ENCODE measurements at places on chromosomes 7 and 10.

GRCh38 chr10:69119896-69120295 is 4.1 kb upstream of the VPS26A start:
- no peak for DNase-seq

DNA sequence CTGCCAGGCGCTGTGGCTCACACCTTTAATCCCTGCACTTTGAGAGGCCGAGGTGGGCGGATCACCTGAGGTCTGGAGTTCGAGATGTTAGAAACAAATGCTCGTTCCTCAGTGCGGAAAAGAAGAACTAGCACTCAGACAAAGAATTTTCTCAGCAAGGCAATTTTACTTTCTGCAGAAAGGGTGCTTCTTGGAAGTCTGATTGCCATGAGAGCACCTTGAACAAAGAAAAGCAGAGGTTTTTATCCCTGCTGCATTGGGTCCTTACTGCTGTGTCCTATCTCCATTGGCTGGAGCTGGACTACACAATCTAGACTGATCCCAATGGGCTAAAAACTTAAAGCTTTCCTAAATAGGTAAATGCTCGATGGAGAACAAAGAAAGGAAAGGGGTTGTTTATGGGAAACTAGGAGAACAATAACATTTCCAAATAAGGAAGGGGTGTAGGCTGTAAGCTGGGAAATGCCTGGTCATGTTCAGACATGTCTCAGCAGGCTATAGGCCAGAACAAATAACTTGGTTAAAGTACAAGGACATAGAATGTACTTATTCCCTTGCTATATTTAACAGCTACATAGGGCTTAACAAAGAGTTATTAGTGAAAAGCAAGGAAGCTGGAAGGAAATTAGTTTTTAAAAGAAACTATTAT is 26.1 kb upstream of the ACTR3B start:
- DNase-seq, result no peak

GRCh38 chr10:20132816-20133215 is 316.6 kb downstream of the PLXDC2 start:
- no peak for DNase-seq

DNA sequence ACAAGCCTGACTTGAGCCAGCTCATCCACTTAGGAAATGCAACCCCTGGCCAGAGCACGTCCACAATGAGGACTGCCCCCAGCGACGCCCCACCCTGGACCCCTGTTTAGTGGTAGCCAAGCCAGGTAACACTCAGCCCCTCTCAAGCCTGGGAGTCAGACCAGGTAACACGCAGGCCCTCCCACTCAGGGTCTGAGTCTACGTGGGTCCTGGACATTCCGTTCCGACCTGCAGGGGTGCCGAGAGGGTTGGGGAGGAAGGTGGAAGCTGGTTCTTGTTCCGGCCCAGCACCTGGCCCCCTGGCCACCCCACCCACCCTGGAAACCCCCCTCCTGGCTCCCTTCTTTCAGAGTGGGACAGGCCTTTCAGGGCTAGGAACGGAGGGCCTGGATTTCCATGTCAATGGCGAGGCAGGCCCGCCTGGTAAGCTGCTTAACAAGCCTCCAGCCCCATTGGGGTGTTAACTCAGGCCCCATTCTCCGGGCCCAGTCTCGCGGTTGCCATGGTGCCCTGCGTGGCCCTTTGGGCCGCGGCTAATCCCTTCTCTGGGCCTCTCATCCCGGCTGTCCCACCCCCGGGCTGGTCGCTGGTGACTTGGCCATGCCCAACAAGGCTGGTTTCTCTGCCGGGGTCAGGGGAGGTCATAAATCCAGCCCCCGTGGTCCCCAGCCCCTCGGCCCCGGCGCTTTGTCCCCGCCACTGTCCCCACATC is 19.7 kb upstream of the LFNG start:
- no peak for DNase-seq

GRCh38 chr7:143417734-143418383 is 9.2 kb upstream of the EPHA1 start:
- DNase-seq, result no peak

GRCh38 chr7:771234-772004 is 44.3 kb upstream of the PRKAR1B start:
- no peak for DNase-seq

- no peak for DNase-seq
Observed at GRCh38 chr10:71289421-71290130, 29.5 kb upstream of the SLC29A3 start.

GRCh38 chr7:977326-978048 is 2.1 kb upstream of the COX19 start:
- DNase-seq, result no peak

- DNase-seq, result no peak
Observed at GRCh38 chr7:77415823-77416620, at the start of gene GSAP. TSS of gene GSAP (minus strand) at chr7:77416349. CDS start at chr7:77416321, 28 bp downstream.

- no peak for DNase-seq
Observed at GRCh38 chr10:8102708-8103401, 48.4 kb downstream of the GATA3 start.

GRCh38 chr7:12358694-12359093 is 45.0 kb downstream of the VWDE start:
- DNase-seq, result no peak

DNA sequence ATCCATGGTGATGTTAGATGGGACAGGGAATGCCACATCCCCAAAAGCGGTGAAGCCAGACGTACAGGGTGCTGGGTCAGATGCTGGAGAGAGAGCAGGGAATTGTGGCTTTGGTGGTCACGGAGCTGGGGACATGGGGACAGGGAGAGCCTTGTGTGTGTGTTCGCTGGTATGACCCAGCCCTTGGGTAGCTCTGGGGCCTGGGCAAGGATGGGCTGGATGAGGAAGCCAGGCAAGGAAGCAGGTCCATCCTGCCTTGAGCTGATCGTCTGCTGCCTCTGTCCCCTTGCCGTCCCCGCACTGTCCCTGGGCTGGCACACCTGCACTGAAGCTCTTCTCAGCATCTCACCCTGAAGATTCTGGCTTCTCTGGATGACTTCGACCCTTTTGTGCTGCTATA is 15.4 kb upstream of the CLDN4 start:
- DNase-seq, result no peak

DNA sequence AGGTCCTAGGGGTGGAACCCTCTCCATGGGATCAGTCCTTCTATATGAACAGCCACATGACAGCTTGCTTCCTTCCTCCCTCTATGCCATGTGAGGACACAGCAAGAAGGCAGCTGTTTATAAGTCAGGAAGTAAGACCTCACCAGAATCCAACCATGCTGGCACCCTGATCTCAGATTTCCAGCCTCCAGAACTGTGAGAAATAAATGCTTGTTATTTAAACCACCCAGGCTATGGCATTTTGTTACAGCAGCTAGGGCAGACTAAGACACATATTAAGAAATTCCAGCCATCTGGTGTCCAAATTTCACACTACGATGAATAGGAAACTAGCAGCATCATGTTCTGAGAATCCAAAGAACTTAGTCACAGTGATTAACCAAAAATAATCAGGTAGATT is 140.1 kb downstream of the ZFAND4 start:
- DNase-seq, result no peak

DNA sequence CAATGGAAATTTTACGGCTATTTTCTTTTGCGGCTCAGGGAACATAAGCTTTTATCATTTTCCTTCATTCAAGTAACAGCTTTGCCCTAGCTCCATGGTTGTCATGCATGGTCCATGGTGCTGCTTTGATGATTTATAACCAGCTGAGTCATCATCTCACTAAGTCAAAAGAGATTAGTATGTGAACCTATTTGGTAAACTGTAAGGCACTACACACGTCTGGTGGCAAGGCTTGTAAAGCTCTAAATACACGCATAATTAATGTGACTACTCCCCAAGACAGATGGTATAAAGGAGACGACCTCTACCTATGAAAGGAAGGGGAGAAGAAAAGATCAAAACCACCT is 340.2 kb downstream of the KCNMA1 start:
- DNase-seq, result no peak

DNA sequence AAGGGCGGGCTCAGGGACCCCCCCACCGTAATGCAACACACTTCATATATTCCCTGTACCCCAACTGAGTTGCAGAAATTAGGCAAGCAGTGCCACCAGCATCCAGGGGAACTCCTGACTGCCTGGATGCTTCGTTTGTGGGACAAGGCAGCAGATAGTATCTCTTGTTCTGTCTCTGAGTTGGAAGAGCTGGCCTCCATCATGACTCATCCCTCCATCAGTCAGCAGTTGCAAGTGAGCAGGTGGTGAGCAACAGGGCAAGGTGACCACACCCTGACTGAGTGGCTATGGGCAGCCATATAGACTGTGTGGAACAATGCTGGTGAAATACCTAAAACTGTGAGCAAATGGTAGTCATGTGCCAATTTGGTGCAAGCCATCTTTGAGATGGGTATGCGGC is 22.8 kb upstream of the ADAMTS14 start:
- no peak for DNase-seq

- no peak for DNase-seq
Observed at GRCh38 chr10:22002591-22003176, 846 bp downstream of the DNAJC1 start.

GRCh38 chr10:28811639-28812349 is 134.5 kb downstream of the BAMBI start:
- no peak for DNase-seq

DNA sequence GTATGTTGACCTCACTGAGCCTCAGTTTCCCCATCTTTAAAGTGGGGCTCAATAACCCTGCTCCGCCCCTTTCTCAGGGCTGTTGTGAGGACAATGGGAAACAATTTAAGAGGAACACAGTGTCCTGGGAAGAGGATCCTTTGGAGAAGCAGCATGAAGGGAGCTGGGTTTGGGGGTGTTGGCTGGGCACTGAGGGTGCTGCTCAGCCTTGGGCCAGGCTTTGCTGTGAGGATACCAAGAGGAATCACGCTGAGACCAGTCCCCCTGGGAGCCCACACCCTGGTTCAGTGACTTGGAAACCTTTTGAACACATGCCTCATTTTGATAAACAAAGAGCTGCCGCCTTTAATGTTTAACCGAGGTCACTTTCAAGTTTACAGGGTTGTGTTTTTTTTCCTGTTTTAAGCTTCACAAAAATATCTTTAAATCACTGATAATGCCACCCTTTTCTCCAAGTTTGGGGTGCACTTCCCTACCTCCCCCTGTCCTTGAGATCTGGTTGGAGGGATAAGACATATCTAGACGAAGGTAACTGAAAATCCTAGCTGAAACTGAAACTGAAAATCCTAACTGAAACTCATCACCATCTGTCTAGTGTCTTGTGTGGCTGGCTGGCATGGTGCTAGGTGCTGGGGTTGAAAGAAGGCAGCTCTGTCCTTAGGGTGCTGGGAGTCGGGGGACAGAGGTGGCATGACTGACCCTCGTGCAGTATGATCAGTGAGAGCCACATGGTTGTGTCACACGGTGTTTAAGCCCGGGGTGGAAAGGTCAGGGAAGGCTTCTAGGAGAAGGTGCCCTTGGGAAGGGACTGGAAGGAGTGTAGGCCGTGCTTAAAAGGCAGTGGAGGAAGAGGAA is 27.7 kb downstream of the ZNF775 start:
- DNase-seq, result no peak

- DNase-seq, result no peak
Observed at GRCh38 chr10:113849946-113850345, 3.9 kb downstream of the DCLRE1A start.

DNA sequence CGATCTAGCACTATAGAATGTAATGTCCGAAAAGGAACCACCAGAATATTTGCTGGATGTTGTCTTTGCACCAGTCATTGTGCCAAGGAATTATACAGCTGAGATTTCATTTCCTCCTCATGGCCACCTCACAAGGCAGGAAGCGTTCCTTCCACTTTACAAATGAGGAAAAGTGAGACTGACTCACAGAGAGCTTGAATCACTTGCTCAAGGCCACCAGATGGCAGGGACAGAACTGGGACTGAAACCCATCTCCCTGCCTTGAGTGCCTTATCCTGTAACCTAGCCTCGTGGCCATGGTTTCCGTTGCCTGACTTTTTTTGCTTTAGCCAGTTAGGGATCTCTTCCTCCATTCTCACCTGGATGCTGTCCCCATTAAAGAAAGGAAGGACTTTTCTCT is 44.7 kb upstream of the PDZD8 start:
- no peak for DNase-seq

DNA sequence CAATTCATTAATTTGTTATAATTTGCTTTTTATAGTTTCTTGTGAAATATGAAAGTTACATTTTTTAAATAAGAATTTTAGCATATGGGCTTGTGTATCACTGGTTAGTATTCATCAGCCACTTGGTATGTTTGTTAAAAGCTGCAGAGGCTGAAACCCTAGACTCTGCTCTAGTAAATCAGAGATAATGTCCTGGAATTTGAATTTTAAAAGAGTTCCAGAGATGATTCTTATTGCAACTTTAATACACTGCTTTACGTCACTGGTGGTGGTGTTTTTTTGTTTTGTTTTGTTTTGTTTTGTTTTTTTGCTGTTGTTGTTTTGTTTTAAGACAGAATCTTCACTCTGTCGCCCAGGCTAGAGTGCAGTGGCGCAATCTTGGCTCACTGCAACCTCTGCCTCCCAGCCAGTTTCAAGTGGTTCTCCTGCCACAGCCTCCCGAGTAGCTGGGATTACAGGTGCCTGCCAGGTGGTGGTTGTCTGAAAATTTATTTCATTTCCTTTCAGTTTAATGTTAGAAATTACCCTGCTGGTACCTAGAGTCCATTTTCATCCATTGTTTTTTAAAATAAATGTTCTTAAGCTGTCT is 43.8 kb downstream of the PTPN12 start:
- DNase-seq, result no peak

GRCh38 chr7:140229591-140230515 is 53.1 kb upstream of the KDM7A start:
- no peak for DNase-seq

GRCh38 chr10:91355998-91356397 is 54.1 kb upstream of the HECTD2 start:
- DNase-seq, result no peak

GRCh38 chr10:60965696-60966095 is 21.7 kb upstream of the RHOBTB1 start:
- no peak for DNase-seq

DNA sequence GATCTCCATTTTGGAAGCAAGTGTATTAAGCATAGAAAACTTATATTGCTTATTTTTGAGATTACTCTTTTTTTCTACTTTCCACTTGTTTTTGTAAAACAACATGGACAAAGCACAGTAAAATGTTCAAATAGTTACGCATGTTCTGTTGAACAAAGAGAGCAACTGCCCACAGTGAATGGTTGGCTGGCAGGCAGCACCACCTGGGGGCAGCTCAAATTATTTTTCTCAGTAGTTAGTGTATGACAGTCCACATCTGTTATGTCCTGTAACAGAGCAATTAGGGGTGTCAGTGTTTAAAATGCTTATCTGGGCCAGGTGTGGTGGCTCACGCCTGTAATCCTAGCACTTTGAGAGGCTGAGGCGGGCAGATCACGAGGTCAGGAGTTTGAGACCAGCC is 46.1 kb upstream of the CACUL1 start:
- peak; percentile 24 for DNase-seq

DNA sequence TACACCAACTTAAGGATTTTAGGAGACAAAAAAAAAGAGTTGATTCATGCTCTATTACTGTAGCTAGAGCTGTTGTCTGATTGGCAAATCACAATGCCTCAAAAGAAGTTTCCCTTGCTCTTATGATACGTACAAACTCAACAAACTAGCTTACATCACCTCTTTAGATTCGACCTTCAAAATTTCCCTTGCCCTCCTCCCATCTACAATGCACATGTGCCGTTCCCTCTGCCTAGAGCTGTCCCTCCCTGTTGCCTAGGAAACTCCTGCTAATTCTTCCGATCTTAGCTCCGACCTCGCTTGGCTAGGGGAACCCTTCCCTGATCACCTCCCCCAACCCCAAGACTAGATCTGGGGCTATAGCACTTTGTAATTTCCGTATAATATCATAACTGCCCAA is 55.4 kb downstream of the MAP3K8 start:
- no peak for DNase-seq
